ENCODE measurements at places on chromosomes 1 and 21. TPM values are rescaled to one million over a fixed set of nuclear protein-coding genes. Genes with fewer than 3 reads are reported as not detected.
A peak's percentile ranks its signal among the peaks of the same experiment; 100 is the strongest.

GRCh38 chr1:44694863-44695478 lies 20.5 kb downstream of the ARMH1 start:
- H3K36me3 ChIP-seq = no peaks in the 10 kb centered on the region
- no peak overlapping the region for H3K27ac ChIP-seq
- H3K4me1 ChIP-seq = peaks cover 7% of the 10 kb centered on the region
- H3K4me3 ChIP-seq = no peak overlapping the region

GRCh38 chr1:205258719-205259118 lies 31.0 kb downstream of the TMCC2 start:
- no peak overlapping the region for H3K4me3 ChIP-seq
- H3K27ac ChIP-seq = peak overlapping the region; percentile 15
- no peaks in the 10 kb centered on the region for H3K27me3 ChIP-seq
- H3K36me3 ChIP-seq = no peaks in the 10 kb centered on the region
- peaks cover 55% of the 10 kb centered on the region for H3K4me1 ChIP-seq

DNA sequence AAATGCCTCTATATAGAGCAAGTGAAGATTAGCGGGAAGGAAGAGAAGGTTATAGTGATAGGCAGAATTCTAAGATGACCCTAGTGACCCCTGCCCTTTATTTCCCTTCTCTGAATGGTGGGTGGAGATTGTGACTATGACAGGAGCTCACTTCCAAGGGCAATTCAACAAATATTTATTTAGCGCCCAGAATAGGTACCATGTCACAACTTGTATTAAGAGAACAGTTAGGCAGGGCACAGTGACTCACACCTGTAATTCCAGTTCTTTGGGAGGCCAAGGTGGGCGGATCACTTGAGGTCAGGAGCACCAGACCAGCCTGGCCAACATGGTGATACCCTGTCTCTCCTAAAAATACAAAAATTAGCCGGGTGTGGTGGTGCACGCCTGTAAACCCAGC lies 236.0 kb upstream of the POGK start:
- no peak overlapping the region for H3K27ac ChIP-seq
- H3K27me3 ChIP-seq = no peaks in the 10 kb centered on the region
- H3K4me3 ChIP-seq = no peak overlapping the region
- no peaks in the 10 kb centered on the region for H3K4me1 ChIP-seq

DNA sequence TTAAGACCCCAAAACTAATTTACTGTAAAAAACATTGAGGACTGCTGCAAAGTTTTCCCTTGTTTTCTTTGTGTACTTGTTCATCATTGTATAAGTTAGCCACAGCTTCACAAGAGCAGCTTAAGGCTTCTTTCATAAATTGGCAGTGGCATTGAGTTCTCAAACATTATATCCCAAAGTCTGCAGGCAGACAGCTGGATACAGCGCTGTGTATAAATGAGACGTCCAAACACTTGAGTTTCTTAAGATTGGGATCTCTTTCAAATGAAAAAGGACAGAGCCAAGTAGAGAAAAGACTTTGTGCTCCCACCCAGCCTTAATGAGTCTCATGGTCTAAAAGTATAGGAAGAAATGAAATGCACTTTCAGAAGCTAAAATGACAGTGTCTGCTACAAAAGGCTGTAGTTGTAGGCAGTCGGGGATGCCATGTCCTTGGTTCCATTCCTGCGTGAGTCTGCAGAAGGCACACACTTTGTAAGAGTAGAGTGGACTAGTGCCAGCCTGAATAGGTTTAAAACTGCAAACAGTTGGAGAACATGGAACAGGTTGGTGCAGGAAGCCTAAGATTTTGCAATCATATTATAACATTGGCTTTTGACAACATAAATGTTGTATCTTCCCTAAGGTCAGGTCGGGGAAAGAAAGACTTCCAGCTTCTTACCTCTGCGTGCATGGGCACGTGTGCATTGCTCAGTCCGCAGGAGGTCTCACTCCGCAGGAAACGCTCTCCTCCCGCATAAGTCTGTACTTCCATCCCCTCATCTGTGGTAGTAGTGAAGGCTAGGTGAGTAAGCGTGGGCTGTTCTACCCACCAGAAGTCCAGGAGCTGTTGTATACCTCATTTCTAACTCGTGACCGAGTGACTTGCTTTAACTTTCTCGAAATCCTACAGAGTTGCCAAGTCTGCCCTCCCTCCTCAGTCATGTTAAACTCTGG lies 94.4 kb downstream of the CD247 start:
- no peak for DNase-seq
- no peaks in the 10 kb centered on the region for H3K36me3 ChIP-seq
- no peak overlapping the region for H3K4me3 ChIP-seq
- no peaks in the 10 kb centered on the region for H3K27me3 ChIP-seq
- H3K4me1 ChIP-seq = no peaks in the 10 kb centered on the region

DNA sequence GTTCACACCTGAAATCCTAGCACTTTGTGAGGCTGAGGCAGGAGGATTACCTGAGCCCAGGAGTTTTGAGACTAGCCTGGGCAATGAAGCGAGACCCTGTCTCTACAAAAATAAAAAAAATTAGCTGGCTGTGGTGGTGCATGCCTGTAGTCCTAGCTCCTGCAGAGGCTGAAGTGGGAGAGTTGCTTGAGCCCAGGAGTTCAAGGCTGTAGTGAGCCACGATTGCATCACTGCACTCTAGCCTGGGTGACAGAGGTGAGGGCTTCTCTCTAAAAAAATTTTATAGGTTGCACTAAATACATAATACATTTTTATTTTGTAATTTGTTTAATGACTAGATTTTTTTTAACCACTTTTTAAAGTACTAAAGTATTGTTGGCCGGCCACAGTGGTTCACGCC lies 6.1 kb downstream of the PARK7 start:
- H3K36me3 ChIP-seq = no peaks in the 10 kb centered on the region
- H3K27me3 ChIP-seq = no peaks in the 10 kb centered on the region
- no peak for DNase-seq
- no peak overlapping the region for H3K27ac ChIP-seq

GRCh38 chr1:77833521-77834100 lies 54.2 kb downstream of the MIGA1 start:
- H3K27ac ChIP-seq = peak overlapping the region; percentile 81
- H3K36me3 ChIP-seq = no peaks in the 10 kb centered on the region
- H3K27me3 ChIP-seq = no peaks in the 10 kb centered on the region
- no peak overlapping the region for H3K4me3 ChIP-seq
- DNase-seq = no peak
- peaks cover 44% of the 10 kb centered on the region for H3K4me1 ChIP-seq

- no peaks in the 10 kb centered on the region for H3K36me3 ChIP-seq
- H3K4me1 ChIP-seq = no peaks in the 10 kb centered on the region
- H3K4me3 ChIP-seq = no peak overlapping the region
- no peaks in the 10 kb centered on the region for H3K27me3 ChIP-seq
- no peak for DNase-seq
- H3K27ac ChIP-seq = no peak overlapping the region
Measured at GRCh38 chr1:218967836-218968235, 205.8 kb upstream of the LYPLAL1 start.

DNA sequence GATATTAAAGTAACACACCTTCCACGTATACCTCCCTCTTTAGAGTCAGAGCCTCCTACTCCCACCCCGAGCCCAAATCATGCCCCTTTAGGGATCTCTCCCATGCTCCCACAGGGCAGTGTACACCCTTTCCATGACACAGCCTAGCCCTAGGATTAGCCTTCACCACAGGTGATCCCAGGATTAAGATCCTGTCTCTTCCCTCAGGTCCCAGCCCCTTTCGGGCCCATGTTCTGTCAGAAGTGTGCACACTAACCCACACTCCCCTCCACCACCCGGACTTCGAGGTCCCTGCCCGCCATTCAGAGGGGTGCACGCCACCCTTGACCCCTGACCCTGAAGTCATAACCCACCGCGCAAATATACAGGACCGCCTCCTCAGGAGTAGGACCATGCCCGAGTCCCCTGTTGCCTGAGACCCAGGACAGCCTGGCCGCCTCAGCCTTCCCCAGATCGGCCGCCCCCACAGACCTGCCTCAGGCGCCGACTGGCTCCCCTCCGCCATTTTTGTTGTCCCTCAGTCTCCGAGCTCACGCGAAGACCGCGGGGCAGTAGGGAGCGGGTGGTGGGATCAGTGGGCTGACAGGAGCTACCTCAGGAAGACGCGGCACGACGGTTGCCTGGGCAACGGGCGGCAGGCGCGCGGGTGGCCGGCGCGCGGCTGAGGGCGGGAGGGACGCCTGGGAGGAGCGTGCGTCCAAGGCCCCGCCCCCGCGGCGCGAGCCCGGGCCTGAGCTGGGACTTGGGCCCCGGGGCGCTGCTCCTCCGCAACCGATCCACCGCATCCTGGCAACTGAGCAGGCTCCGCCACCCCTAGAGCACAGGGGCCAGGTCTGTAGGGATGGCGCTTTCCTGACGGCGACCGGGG lies at the start of gene AGBL4:
AGBL4 (minus strand) TSS at position 663 of the 868 bp plus-strand sequence.
- no peak within 1 kb of the TSS for H3K27ac ChIP-seq
- no peaks in the 10 kb centered on the region for H3K4me1 ChIP-seq
- H3K4me3 ChIP-seq = peak within 1 kb of the TSS; percentile 38
- H3K36me3 ChIP-seq = no peaks in the 10 kb centered on the region
- peak; percentile 88 for DNase-seq

DNA sequence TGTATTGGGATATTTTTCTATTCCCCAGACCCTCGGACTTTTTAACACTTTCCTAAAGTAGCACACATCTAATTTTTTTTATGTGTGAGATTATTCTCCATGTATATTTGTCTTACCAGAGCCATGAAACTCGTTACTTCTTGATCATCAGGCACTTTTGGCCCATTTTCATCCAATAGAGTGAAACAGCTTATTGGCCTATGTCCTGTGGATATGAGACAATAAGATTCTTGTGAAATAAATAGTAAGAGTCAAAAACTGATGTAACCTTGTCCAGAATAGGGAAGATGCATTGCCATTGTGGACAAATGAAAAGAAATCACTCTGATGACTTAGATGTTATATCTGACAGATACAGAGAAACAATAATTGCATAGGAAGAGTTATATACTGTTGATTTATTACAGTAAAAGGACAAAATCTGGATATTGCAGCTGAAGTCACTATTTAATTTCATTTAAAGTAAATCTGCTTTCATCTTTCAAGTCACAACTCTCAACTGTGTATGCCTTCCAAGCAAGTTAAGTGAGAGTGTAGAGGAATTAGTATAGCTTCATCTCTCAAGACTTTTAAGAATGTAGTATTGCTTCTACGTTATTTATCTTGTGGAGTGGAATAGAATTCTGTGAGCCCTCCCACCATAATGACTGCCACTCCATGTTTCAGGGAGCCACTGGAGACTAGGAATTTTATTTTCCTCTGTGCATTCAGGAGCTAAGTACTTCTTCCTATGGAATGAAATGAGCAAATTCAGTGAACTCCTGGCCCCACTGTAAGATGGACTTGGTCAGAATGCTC lies 86.9 kb downstream of the ADAMTS1 start:
- no peak overlapping the region for H3K4me3 ChIP-seq
- H3K27ac ChIP-seq = no peak overlapping the region
- H3K4me1 ChIP-seq = no peaks in the 10 kb centered on the region
- no peaks in the 10 kb centered on the region for H3K36me3 ChIP-seq
- H3K27me3 ChIP-seq = no peaks in the 10 kb centered on the region

- no peaks in the 10 kb centered on the region for H3K36me3 ChIP-seq
- H3K27ac ChIP-seq = no peak overlapping the region
- no peaks in the 10 kb centered on the region for H3K4me1 ChIP-seq
- H3K27me3 ChIP-seq = peaks cover 31% of the 10 kb centered on the region
- no peak overlapping the region for H3K4me3 ChIP-seq
Measured at GRCh38 chr1:153250166-153250565, 9.3 kb upstream of the LORICRIN start.

GRCh38 chr1:107477233-107477632 lies 336.4 kb downstream of the NTNG1 start:
- no peak overlapping the region for H3K27ac ChIP-seq
- no peaks in the 10 kb centered on the region for H3K4me1 ChIP-seq
- peaks cover 17% of the 10 kb centered on the region for H3K27me3 ChIP-seq
- no peak overlapping the region for H3K4me3 ChIP-seq
- H3K36me3 ChIP-seq = no peaks in the 10 kb centered on the region
- DNase-seq = no peak

DNA sequence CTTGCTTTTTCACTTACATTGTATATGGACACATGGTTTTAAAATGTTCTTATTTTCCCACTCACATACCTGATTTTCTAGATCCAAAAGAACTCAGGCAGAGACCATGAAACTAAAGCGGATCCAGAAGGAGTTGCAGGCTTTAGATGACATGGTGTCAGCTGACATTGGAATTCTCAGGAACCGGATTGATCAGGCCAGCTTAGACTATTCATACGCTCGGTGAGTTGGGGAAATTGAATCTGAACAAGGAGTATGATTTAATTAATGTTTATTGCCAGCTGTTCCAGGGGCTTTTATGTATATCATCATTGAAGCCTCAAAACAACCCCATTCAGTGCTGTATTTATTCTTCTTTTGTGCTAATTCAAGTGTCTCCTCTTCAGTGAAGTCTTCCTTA lies 12.7 kb downstream of the GORAB start:
- H3K4me1 ChIP-seq = no peaks in the 10 kb centered on the region
- H3K27ac ChIP-seq = no peak overlapping the region
- H3K27me3 ChIP-seq = no peaks in the 10 kb centered on the region
- H3K36me3 ChIP-seq = no peaks in the 10 kb centered on the region

GRCh38 chr1:199868777-199869176 lies 158.7 kb upstream of the NR5A2 start:
- no peak for DNase-seq
- no peak overlapping the region for H3K4me3 ChIP-seq
- no peaks in the 10 kb centered on the region for H3K27me3 ChIP-seq
- no peaks in the 10 kb centered on the region for H3K36me3 ChIP-seq

DNA sequence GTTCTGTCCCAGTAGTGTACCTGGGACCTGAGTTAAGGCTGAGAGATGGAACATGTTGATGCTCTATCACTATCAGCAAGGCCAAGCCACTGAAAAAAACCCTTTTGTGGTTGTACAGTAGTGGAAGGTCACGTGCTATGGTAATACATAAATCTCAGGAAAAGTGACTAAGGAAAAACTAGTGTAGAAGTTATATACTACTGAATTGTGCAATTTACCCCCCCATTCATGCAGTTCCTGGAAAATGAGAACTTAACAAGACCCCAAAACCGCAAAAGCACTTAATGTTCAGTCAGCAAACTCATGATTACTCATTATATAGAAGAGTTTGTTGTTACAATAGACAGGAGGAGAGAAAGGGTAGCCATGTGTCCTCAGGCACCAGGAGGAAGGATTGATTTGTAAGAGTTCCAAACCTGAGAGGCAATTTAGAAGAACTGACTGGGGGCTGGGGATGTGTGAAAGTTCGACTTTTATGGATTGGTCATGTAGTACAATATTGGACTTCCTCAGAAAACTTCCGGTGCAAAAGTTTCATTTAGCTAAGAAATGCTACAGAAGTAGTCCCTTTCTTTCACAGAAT lies 91.6 kb downstream of the RGL1 start:
- H3K27me3 ChIP-seq = no peaks in the 10 kb centered on the region
- no peaks in the 10 kb centered on the region for H3K4me1 ChIP-seq
- no peak overlapping the region for H3K4me3 ChIP-seq
- H3K36me3 ChIP-seq = peaks cover 71% of the 10 kb centered on the region
- H3K27ac ChIP-seq = peak overlapping the region; percentile 75

HPDL gene
- 1.5 TPM for total RNA-seq

LRRC8D gene
- 23.6 TPM for total RNA-seq

SSX2IP gene
- 11.7 TPM for total RNA-seq

Data from left lung (tissue), 14 donors.